ENCODE measurements at places on chromosomes 12 and 14.

- no peak for DNase-seq
Measured at GRCh38 chr14:76261371-76261811, 109.7 kb downstream of the GPATCH2L start.

- peak; percentile 98 for DNase-seq
Measured at GRCh38 chr12:121811434-121812319, 7.9 kb downstream of the SETD1B start.

DNA sequence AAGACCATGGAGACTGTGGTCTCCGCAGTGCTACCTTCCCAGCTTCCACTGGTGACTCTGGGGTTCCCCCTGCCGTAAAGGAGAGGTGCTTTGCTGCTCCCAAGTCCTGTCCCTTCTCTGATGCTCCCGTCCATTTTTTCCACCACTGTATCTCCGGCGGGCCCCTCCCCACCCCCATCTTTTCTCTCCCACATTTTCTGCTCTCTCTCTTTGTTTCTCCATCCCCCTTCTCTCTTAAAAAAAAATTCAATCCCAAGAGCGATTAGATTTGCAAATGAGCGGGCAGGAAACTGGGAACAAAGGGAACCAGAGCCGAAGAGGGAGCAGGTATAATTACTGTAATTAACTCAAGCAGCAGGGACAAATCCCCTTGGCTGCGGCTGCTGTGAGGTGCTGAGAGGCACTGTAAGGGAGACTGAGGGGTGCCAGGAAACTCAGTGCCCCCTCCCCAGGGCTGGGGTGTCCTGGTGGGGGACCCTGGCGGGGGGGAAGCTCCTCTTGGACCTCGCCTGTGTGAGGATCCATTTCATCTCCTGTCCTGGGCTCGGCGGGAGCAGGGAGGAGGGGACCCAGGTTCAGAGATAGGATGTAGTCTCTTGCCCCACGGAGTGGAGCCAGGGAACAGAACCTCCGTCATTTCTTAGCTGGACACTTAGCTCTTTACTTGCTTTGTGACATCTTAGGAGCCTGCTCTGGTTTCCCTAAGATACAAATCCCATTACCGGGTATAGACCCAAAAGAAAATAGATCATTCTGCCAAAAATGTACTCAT is 140.4 kb upstream of the NRXN3 start:
- DNase-seq = no peak

GRCh38 chr12:57522011-57522886 is at the start of gene MBD6:
MBD6 (plus strand) TSS chr12:57522824; CDS start chr12:57524304, 1,480 bp downstream.
- DNase-seq = peak; percentile 99

- no peak for DNase-seq
Measured at GRCh38 chr12:30835216-30835615, 80.5 kb upstream of the CAPRIN2 start.

DNA sequence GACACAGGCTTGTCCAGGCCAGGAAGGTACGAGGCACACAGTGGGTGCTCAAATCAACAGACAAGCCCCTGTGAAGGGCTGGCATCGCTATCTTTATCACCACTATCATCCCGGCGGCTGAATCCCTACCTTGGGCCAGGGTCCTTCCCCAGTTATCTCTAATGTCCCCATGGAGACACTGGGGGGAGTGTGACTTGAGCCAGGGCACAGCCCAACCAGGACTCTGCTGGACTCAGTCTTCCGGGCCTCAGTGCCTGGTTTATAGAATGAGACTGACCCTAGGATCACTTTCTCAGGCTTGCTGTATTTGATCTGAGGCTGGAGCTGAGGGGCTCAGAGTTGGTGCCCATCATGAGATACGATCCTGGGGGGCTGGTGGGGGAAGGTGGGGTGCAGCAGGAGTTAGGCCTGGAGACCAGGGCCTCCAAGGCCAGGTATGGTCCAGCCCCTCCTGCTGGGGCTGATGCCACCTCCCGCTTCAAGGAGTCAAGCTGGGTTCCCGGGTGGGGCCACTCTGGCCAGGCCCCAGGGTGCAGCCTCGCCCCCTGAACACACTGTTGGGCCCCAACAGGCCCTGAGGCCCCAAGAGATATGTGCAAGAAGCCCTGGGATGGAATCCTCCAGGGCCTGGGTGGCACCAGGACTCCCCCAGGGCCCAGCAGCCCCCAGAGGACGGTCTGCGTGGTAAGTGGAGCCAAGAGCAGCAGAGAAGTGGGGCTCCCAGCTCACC is 11.8 kb downstream of the BEGAIN start:
- DNase-seq = no peak

- no peak for DNase-seq
Measured at GRCh38 chr14:90532826-90533525, 136.1 kb downstream of the CALM1 start.

GRCh38 chr12:117342682-117343081 is 18.7 kb downstream of the NOS1 start:
- DNase-seq = no peak

DNA sequence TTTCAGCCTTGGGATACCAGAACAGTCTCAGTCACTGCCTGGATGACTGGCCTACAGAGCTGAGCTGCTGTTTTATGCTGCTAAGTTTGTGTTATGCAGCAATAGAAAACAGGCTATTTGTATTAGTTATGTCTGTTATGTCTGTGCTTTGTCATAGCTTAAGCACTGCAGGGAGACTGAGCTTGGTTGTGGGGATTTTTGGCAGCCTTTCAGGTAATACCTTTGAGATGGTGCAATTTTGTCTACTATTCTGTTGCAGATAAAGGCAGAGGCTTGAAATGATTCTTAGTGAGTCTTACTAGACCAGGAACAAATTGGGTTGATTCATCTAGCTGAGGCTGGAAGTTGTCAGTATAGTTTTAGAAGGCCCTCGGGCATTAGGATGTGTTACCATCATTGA is 201.3 kb upstream of the RBM19 start:
- no peak for DNase-seq

- no peak for DNase-seq
Measured at GRCh38 chr12:125451408-125451807, 386.2 kb downstream of the AACS start.

- no peak for DNase-seq
Measured at GRCh38 chr14:56207626-56208292, 89.5 kb downstream of the PELI2 start.

GRCh38 chr12:108519558-108519957 is 4.5 kb downstream of the FICD start:
- no peak for DNase-seq

DNA sequence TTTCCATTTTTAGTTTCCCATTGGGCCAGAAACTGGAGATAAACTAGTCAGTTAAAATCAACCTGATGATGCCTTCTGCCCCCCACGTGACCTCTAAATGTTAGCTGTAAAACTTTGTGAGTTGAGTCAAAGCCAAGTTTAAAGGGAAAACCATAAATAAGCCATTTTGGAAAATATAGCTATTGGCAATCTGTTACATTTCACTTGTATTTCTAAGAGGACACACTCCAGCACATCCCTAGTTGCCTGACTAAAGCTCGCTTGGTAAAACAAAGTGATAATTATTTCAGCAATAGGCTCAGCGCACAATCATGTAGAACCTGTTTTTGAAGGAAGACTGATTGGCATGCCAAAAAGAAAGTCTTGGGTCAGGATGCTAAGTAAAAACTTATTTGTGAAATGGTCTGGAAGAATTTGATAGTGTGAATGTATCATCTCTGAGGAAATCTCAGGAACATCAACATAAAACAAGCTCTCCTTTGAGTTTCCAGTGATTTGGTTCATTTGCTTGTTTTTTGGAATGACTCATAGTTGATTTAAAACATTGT is 49.2 kb upstream of the AEBP2 start:
- no peak for DNase-seq

DNA sequence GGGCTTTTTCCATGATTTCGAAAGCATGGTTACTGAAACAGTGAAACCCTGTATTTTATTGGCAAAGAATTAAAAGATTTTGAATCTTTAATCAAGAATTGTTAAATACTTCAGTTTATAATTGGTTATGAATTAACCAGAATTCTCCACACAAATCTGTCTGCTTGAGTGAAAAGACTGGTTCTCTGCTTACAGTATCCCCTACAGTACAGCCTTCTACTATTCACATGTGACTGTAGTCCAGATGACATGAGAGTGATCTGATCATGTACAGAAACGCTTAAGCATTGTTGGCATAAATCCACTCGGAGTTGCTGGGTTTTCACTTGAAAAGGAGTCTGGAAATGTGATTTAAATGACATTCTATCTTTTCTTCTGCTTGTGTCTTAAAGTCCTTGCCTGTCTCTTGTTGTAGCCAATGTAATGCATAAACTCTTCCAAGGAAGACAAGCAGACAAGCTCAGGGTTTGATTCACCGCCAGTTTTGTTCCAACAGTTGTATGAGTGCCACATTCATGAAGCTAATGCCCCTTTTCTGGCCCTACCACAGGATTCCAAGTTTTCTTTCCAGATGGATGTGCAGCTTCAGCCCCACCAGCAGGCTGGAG is 222.0 kb upstream of the LRIG3 start:
- no peak for DNase-seq

Measured in GM12892 (cell line).